Foreskin fibroblast (primary cell): ENCODE measurements at places on chromosomes 6 and 20.

DNA sequence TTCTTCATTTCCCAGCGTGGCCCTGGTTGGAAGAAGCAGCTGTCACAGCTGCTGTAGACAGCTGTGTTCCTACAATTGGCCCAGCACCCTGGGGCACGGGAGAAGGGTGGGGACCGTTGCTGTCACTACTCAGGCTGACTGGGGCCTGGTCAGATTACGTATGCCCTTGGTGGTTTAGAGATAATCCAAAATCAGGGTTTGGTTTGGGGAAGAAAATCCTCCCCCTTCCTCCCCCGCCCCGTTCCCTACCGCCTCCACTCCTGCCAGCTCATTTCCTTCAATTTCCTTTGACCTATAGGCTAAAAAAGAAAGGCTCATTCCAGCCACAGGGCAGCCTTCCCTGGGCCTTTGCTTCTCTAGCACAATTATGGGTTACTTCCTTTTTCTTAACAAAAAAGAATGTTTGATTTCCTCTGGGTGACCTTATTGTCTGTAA is 292.7 kb downstream of the ESR1 start:
- DNase-seq, result peak; percentile 82

- DNase-seq, result no peak
These were observed 43.6 kb downstream of the RGS17 start for GRCh38 chr6:153087436-153087835.

- DNase-seq, result no peak
These were observed 300.8 kb downstream of the PHF3 start for GRCh38 chr6:63936399-63936798.

- no peak for DNase-seq
These were observed 435.0 kb downstream of the PTPRT start for GRCh38 chr20:42754706-42755105.

DNA sequence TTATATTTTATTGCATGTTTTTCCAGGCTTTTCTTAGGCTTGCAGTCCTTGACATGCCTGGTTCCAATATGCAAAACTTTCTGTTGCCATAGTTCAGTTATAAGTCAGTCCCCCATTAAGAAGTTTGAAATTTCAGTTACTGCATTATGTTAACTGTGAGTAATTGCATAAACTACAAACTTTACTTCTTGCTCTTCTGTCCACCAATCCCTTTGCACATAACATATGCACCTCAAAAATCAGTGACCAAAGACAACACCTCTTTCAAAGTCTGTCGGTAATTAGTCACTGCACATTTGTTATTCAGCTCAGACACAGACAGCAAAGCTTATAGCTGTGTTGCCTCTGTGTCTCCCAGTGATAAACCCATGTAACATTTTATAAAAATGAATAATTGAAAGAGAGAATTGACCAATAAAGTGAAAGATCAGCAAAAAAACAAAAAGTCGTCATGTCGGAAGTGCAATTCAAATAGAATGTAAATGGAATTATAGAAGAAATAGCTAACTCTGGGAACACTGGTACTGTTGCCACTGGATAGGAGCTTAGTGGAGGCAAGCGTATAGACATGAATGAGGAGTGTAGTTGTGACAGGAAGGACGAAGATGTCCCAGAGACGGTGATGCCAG is 50.3 kb upstream of the BTBD3 start:
- peak; percentile 21 for DNase-seq

- no peak for DNase-seq
These were observed 43.1 kb upstream of the UNC93A start for GRCh38 chr6:167247814-167248595.

- DNase-seq, result peak; percentile 47
These were observed 20.2 kb upstream of the GJE1 start for GRCh38 chr6:142112451-142113061.

GRCh38 chr6:76240092-76240491 is 167.6 kb upstream of the IMPG1 start:
- DNase-seq, result no peak

- DNase-seq, result no peak
These were observed 13.0 kb upstream of the RCAN2 start for GRCh38 chr6:46504242-46504641.

- no peak for DNase-seq
These were observed 240.5 kb downstream of the GMDS start for GRCh38 chr6:2004888-2005287.

DNA sequence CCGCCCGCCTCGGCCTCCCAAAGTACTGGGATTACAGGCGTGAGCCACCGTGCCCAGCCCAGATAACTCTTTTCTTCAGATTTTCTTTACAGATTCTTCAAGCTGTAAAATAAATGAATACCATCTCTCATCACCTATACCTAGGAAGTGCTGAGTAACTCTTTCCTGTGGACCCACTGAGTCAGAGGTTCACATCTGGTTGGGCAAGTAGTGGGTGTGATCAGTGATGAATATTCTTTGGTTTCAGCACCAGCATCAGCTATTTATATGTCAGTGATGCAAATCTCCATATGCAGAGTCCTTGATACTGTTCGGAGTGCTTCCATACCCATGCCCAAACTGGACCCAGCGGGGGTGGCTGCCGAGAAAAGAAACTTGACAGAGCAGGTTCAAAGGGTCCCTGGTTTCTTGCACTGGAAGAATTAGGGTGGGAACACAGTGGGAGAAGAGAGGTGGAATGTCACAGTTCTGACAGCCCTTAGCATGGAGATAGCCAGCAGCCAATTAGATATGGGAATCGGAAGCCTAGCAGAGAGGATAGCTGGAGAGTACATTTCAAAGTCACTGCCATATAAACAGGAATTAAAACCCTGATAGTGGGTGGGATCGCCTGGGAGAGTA is 64.9 kb upstream of the DDR1 start:
- DNase-seq, result peak; percentile 63

DNA sequence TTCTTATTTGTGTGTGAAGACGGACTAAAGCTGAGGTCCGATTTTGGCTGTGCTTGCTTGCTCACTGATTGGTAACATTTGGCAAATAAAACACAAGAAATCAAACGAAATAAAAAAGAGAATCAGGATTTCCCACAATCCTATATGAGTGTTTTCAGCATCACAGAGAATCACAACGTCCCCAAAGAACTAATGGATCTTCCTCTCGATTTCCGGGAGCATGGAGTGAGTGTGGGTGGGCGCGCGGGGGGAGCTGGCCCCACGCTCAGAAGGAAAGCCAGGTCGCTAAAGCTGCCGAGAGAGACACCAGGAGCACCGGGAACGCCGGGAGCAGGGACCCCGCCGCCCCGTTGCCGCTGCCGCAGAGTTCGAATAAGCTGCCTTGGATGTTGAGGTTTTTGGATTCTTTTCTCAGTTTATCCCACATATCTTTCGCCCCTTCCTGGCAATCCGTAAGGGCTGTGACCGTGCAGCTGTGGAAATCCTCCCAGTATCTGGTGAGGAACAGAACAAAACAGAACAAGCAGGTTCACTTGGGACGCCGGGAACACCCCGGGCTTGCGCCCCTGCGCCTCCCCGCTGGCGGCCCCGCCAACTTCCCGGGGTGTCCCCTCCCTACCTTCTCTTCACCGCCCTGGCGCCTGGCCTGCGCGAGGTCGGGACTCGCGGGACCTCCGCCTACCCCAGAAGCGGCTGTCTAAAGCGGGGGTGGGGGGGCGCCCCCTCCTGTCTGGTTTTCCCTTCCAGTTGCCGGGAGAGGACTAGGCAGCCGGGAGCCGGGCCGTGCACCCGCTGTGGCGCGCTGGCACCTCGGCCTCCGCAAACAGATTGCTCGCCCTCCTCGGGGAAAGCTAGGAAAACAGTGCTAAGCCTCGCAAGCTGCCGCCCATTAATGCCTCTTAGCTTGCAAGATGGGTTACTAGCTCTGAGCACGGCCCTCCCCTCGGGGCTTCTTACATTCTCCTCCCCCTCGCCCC is 7.7 kb downstream of the NRN1 start:
- DNase-seq, result no peak

DNA sequence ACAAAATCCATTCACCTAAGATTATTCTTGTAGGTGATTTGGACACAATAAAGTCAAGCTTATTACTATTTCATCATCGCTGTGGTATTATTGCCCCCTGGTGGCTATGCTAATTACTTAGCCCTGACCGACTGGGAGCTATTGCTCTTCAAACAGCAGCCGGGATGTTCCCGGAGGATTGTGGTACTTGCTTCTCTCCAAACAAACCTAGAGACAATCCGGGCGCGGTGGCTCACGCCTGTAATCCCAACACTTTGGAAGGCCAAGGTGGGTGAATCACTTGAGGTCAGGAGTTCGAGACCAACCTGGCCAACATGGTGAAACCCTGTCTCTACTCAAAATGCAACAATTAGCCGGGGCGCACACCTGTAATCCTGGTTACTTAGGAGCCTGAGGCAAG is 15.4 kb upstream of the STMND1 start:
- DNase-seq, result peak; percentile 87

GRCh38 chr20:62710886-62711702 is 2.5 kb downstream of the NTSR1 start:
- no peak for DNase-seq

DNA sequence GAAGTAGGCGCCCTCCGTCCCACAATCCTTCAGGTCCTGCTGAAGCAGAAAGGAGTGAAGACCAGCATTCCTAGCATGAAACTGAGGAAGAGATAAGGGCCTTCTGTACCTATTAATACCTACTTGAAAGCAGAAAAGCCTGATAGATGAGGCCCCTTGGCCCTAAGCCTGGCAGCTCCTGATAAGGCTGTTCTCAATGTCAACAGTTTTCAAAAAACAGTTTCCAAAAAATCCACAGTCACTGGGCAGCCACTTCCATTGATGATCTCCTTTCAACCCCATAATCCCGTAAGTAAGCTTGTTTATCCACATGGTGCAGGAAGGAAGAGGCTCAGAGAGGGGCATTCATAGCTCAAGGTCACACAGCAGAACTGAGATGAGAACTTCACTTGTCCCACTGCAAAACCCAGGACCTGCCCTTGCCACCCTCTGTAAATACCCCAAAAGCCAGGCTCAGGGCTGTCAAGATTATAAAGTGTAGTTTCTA is 2.8 kb upstream of the E2F1 start:
- no peak for DNase-seq

- peak; percentile 92 for DNase-seq
These were observed 6.8 kb upstream of the MAPK13 start for GRCh38 chr6:36123270-36124139.

DNA sequence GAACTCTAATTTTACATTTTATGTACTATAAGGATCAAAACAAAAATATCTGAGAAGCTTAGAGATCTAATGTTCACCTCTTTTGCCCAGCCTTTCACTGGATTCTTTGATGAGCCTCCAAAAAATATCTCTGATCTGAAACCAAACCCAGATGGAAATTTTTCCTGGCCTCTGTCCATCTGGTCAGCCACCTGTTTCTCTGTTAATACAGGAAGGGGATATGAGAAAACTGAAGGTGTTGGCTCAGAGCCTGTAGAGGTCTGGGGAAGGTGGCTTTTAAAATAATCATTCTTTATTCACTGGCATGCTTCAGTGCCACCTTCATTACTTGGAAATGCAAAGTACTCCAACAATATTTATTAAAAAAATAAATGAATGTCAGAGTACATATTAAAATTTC is 8.5 kb upstream of the MCM3 start:
- no peak for DNase-seq

DNA sequence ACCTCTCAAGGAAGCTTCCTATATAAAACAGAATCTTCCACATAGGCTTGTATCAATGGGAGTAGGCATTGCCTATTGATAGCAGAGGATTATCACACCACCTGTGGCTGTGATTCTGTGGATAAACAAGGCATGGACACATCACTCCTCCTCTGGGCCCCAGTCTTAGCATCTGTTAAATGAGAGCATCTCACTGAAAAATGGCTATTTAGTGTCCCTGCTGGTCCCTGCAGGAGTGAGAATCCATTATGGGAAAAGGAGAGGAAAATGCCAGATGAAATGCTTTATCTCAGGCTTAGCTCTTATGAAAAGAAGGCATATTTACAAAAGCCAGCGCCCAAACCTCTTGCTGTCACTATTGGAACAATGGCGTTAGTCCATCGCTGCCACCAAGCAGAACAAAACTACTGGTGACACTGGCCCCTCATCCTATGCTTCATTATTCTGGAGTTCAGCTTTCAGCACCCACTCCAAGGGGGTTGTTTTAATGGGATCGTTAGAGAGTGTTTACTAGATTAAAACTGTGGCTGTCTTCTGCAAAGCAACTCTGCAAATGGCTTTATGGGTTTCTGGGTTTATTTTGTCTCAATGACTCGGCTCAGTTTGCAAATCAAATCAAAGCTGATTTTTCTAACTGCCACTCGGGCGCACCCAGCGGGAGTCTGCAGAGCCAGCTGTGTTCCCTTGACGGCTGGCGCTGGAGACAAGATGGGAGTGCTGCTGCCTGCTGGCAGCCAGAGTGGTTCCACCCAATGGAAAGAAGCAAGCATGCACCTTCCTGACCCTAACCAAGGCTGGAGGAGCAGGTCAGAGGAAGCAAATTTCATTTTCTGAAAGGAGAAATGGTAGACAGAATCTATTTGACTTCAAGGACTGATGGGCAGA is 658.8 kb upstream of the CHD6 start:
- DNase-seq, result no peak

DNA sequence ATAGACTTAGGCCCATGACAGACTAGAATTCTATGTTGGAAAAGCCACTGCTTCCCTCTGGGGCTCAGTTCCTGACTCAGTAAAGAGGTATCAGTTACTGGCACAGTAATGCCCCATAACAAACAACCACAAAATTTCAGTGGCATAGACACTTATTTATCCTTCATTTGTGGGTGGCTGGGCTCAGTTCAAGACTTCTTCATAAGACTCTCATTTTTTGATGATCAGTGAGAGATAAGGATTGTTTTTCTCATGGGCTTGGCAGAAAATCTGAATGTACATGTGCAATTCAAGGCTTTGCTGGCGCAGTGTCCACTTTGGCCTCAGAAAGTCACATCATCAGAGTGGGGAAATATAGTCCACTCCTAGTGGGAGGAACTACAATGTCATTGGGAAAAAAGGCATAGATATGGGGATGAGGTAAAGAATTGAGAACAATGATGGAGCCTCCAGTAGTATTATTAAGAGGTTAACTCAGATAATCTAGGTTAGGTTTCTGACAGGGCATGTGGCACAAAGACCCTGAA is 384.6 kb upstream of the FLRT3 start:
- no peak for DNase-seq

DNA sequence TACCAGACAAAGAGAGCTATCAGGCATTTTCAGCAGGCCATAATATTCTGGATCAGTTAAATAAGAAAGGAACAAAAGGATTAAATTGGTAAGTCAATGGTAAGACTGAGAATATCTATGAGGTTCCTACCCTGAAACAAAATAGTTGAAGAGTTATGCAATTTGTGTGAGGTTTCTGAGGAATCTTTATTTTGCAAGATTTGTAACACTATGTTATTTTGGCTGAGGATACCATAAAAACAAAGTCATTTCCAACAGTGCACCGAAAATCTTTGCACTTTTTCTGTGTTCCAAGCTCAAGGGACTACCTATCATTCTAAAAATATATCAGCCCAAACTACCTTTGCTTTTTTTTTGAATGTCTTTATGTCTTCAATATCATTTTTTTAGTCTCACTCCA is 383.3 kb upstream of the CITED2 start:
- DNase-seq, result no peak
